Stimulated activated CD4-positive, alpha-beta T cell treated with anti-CD3 and anti-CD28 coated beads, Interleukin-2, amount 100 ng/mL, for 24 hours (primary cell): ENCODE measurements at places on chromosomes 2 and 18.

DNA sequence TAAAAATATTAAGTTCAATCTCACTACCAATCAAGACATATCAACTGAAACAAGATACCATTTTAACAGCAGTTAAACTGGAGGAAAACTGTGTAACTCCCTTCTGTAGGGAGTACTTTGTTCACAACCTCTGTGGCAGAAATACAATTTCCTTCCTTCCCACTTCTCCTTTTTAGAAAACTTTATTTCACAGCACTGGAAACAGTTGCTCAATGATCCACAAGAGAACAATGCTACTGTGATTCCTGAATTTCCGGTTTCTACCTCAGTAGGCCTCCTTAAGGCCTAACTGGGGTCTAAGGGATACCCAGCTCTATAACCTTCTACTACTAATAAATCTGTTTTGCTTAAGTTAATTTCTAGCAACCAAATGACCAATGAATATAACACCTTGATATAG is 14.1 kb downstream of the TLK1 start:
- no peak for DNase-seq

DNA sequence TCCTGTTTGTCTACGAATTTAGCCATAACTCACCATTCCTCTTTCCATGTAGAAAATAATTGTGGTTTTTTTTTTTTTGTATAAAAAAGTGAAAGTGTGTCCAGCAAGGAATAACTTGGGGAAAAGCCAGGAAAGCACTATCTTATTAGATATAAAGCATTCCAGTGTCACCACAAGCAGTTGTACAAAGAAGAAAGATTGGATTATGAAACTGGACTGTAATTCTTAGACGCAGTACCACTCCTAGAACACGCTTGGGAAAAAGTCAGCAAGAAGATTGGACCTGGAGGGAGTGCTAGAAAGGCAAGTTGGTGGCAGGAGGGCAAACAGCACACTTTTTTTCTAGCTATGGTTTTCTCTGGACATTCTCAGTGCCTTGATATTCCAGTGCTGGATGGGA is 186.7 kb downstream of the PARD3B start:
- no peak for DNase-seq

GRCh38 chr2:230541934-230542380 is 126.0 kb downstream of the SP100 start:
- no peak for DNase-seq

DNA sequence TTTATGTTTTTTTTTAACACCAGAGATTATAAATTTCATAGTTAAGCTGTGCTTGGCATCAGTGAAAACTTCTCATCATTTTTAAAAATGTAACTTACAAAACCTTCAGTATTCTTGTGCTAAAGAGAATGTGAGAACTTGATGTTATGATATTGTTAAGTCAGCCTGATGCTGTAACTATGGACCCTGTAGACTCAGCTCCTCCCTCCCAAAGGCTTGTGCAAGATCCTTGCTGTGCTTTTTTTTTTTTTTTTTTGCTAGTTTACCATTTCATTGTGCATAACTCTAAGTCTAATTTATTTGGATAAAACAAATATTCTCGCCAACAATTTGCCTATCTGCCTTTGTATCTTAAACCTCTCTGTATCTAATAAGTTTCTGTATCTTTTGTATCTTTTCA is 12.9 kb upstream of the TFPI start:
- DNase-seq, result no peak

GRCh38 chr2:66455490-66455889 is 20.6 kb downstream of the MEIS1 start:
- no peak for DNase-seq

GRCh38 chr2:34656632-34657031 is 1057.5 kb upstream of the FAM98A start:
- DNase-seq, result no peak
